ENCODE measurements at places on chromosomes 4 and X.
A peak's percentile ranks its signal among the peaks of the same experiment; 100 is the strongest.

- DNase-seq, result peak; percentile 86
- H3K36me3 ChIP-seq, result peaks cover 7% of the 10 kb centered on the region
- H3K4me3 ChIP-seq, result no peak overlapping the region
- H3K4me1 ChIP-seq, result peaks cover 5% of the 10 kb centered on the region
Observed at GRCh38 chr4:122922877-122923511, 597 bp upstream of the NUDT6 start.

- DNase-seq, result no peak
- H3K4me1 ChIP-seq, result peaks cover 19% of the 10 kb centered on the region
- no peaks in the 10 kb centered on the region for H3K36me3 ChIP-seq
- no peak overlapping the region for H3K27ac ChIP-seq
Observed at GRCh38 chr4:150939530-150939929, 75.6 kb downstream of the LRBA start.

GRCh38 chr4:97104666-97105065, 1038.6 kb downstream of the STPG2 start:
- no peak for DNase-seq
- H3K4me1 ChIP-seq, result no peaks in the 10 kb centered on the region
- no peak overlapping the region for H3K27ac ChIP-seq
- no peaks in the 10 kb centered on the region for H3K36me3 ChIP-seq
- no peak overlapping the region for H3K4me3 ChIP-seq

- H3K4me1 ChIP-seq, result no peaks in the 10 kb centered on the region
- no peaks in the 10 kb centered on the region for H3K27me3 ChIP-seq
- H3K4me3 ChIP-seq, result no peak overlapping the region
- no peak overlapping the region for H3K27ac ChIP-seq
- no peaks in the 10 kb centered on the region for H3K36me3 ChIP-seq
- DNase-seq, result no peak
Observed at GRCh38 chr4:20883231-20883630, 183.0 kb downstream of the PACRGL start.

DNA sequence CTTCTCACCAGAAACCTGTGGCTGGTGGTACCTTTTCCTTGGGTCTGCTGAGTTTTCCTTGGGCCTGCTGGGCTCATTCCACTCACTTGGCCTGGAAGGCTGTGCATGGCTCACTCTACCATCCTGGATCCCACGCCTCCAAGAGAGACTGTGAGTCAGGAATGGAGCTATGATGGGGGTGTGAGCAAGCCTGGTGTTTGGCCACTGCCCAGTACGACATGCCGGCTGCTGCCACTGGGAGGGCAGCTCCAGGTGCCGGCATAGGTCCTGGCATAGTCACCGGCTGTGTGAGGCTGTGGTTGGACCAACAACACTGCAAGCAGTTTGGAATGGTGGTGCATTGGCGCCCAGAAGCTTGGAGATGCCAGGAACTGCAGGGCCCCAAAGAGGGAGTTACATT, 721.7 kb downstream of the PCDH18 start:
- no peak overlapping the region for H3K27ac ChIP-seq
- H3K4me3 ChIP-seq, result no peak overlapping the region
- no peaks in the 10 kb centered on the region for H3K4me1 ChIP-seq
- no peaks in the 10 kb centered on the region for H3K27me3 ChIP-seq

GRCh38 chr4:140740422-140740821, 15.8 kb downstream of the TBC1D9 start:
- H3K4me1 ChIP-seq, result peaks cover 48% of the 10 kb centered on the region
- H3K27ac ChIP-seq, result peak overlapping the region; percentile 72
- DNase-seq, result no peak
- H3K27me3 ChIP-seq, result no peaks in the 10 kb centered on the region
- peaks cover 6% of the 10 kb centered on the region for H3K36me3 ChIP-seq

GRCh38 chrX:54076903-54077302, 32.6 kb upstream of the PHF8 start:
- H3K4me3 ChIP-seq, result no peak overlapping the region
- peak; percentile 88 for DNase-seq
- no peaks in the 10 kb centered on the region for H3K4me1 ChIP-seq
- peaks cover 11% of the 10 kb centered on the region for H3K27me3 ChIP-seq

DNA sequence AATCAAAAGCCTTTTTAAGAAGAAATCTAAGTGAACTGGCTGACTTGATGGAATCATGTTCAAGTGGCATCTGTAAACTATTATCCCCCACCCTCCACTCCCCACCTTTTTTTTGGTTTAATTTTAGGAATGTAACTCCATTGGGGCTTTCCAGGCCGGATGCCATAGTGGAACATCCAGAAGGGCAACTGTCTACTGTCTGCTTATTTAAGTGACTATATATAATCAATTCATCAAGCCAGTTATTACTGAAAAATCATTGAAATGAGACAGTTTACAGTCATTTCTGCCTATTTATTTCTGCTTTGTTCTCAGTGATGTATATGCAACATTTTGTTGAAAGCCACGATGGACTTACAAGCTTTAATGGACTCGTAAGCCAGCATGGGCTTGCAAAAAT, 162.3 kb downstream of the STIM2 start:
- no peaks in the 10 kb centered on the region for H3K4me1 ChIP-seq
- no peak overlapping the region for H3K4me3 ChIP-seq
- no peaks in the 10 kb centered on the region for H3K27me3 ChIP-seq
- H3K27ac ChIP-seq, result no peak overlapping the region
- peaks cover 19% of the 10 kb centered on the region for H3K36me3 ChIP-seq

- no peak overlapping the region for H3K4me3 ChIP-seq
- no peaks in the 10 kb centered on the region for H3K4me1 ChIP-seq
- no peak overlapping the region for H3K27ac ChIP-seq
- no peak for DNase-seq
- peaks cover 49% of the 10 kb centered on the region for H3K27me3 ChIP-seq
- H3K36me3 ChIP-seq, result no peaks in the 10 kb centered on the region
Observed at GRCh38 chr4:173513651-173514050, 16.4 kb downstream of the HAND2 start.

GRCh38 chr4:130210864-130211263, 1114.9 kb downstream of the C4orf33 start:
- H3K27me3 ChIP-seq, result no peaks in the 10 kb centered on the region
- peak overlapping the region; percentile 39 for H3K27ac ChIP-seq
- peak; percentile 77 for DNase-seq
- no peak overlapping the region for H3K4me3 ChIP-seq

DNA sequence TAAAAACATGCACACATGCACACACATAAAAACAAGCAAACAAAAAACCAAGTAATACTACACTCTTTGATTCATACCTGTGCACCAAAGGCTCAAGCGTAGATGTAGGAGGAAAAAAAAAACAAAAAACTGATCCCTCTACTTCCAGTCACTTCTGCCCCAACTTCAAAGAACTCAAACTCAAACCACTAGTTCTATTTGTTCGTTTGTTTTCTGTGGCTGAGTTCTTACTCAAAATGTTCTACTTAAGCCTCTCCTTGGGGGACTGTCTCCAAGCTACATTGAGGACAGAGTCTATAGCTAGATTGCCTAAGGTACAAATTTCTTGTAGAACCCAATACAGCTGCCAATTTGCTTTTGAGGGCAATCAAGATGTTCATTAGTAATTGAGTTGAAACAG, 171.0 kb upstream of the ATOH1 start:
- no peaks in the 10 kb centered on the region for H3K27me3 ChIP-seq
- no peak for DNase-seq
- no peak overlapping the region for H3K27ac ChIP-seq
- no peak overlapping the region for H3K4me3 ChIP-seq

DNA sequence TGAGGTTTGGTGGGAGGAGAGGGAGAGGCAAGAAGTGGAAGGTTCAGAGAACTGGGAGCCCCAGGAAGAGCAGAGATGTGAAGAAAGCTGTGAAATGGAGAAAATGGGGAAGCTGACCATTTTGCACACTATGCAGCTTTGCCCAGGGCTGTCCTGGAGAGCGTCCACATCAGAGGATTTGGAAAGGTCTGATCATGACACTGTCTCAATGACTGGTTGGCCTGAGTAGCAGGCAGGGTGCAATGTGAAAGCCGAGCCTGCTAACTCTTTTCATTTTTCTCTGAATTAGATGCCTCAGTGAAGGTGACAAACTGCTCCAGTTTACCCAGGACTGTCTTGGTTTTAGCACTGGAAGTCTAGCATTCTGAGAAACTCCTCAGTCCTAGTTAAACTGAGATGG, 330.1 kb upstream of the RPS6KA3 start:
- no peak overlapping the region for H3K27ac ChIP-seq
- H3K4me3 ChIP-seq, result peak overlapping the region; percentile 17
- no peak for DNase-seq
- H3K4me1 ChIP-seq, result peaks cover 12% of the 10 kb centered on the region
- H3K36me3 ChIP-seq, result no peaks in the 10 kb centered on the region
- no peaks in the 10 kb centered on the region for H3K27me3 ChIP-seq

DNA sequence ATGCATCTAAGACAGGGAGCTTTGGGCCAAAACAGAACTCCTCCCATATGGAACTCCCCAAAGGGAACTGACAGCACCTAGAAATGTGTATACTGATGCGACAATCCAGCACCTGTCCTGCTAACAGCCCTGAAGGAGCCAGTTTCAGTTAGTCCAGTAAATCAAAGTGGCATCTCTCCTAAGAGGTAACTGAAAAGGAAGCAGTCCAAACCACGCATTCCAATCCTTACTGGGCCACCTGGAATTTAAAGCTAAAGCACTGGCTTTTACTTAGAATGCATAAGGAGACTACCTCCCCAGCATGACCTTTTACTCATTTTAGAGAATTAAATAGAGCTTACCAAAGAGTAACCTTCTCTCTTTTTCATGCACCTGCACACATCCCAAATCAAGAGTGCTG, 586.8 kb upstream of the PITX2 start:
- DNase-seq, result no peak
- no peak overlapping the region for H3K4me3 ChIP-seq
- H3K27ac ChIP-seq, result no peak overlapping the region
- H3K27me3 ChIP-seq, result peaks cover 26% of the 10 kb centered on the region

- H3K36me3 ChIP-seq, result peaks cover 34% of the 10 kb centered on the region
- DNase-seq, result no peak
- peak overlapping the region; percentile 0 for H3K27ac ChIP-seq
- no peaks in the 10 kb centered on the region for H3K4me1 ChIP-seq
- H3K4me3 ChIP-seq, result no peak overlapping the region
Observed at GRCh38 chr4:108029016-108029720, 39.5 kb downstream of the HADH start.

- H3K27me3 ChIP-seq, result no peaks in the 10 kb centered on the region
- H3K4me3 ChIP-seq, result no peak overlapping the region
- H3K36me3 ChIP-seq, result no peaks in the 10 kb centered on the region
- H3K27ac ChIP-seq, result peak overlapping the region; percentile 98
- peaks cover 34% of the 10 kb centered on the region for H3K4me1 ChIP-seq
- peak; percentile 86 for DNase-seq
Observed at GRCh38 chr4:145736241-145736831, 56.4 kb downstream of the C4orf51 start.

- peak overlapping the region; percentile 91 for H3K27ac ChIP-seq
- H3K36me3 ChIP-seq, result no peaks in the 10 kb centered on the region
- H3K4me1 ChIP-seq, result peaks cover 24% of the 10 kb centered on the region
- no peaks in the 10 kb centered on the region for H3K27me3 ChIP-seq
Observed at GRCh38 chr4:25861280-25861950, 1.4 kb downstream of the SEL1L3 start.

DNA sequence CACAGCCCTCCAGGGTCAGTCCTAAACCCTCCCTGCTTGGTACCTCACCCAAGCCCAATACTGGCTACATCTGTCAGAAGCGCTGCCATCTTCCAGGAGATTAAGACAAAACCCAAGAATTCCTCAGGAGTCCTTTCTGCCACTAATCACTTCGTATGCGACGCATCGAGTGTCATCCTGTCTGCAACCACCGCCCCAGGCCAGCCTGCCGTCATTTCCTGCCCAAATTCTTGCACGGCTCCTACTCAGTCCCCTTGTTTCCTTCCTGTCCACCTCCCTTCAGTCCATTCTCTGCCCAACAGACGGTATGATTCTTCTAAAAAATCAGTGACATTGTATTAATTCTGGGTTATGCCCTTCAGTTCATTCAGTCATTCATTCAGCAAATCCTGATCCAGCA, 113.6 kb downstream of the NFKB1 start:
- H3K4me3 ChIP-seq, result no peak overlapping the region
- no peak overlapping the region for H3K27ac ChIP-seq
- H3K4me1 ChIP-seq, result peaks cover 16% of the 10 kb centered on the region
- no peak for DNase-seq
- H3K36me3 ChIP-seq, result peaks cover 74% of the 10 kb centered on the region
- H3K27me3 ChIP-seq, result no peaks in the 10 kb centered on the region

DNA sequence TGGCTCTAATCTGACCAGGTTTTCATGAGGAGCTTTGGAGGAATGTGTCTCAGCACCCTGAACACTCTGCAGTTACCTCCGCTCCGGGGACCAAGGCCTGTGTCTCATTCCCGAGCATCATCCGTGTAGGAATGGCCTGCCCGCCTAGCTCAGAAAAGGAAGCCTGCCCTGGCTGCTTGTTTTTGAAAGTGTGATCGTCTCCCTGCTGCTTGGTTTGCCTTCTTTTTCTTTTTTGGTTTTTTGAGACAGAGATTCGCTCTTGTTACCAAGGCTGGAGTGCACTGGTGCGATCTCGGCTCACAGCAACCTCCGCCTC, 73.3 kb downstream of the CRLF2 start:
- H3K36me3 ChIP-seq, result no peaks in the 10 kb centered on the region
- H3K27ac ChIP-seq, result no peak overlapping the region
- no peak for DNase-seq
- no peaks in the 10 kb centered on the region for H3K4me1 ChIP-seq
- H3K4me3 ChIP-seq, result no peak overlapping the region
- H3K27me3 ChIP-seq, result no peaks in the 10 kb centered on the region

DNA sequence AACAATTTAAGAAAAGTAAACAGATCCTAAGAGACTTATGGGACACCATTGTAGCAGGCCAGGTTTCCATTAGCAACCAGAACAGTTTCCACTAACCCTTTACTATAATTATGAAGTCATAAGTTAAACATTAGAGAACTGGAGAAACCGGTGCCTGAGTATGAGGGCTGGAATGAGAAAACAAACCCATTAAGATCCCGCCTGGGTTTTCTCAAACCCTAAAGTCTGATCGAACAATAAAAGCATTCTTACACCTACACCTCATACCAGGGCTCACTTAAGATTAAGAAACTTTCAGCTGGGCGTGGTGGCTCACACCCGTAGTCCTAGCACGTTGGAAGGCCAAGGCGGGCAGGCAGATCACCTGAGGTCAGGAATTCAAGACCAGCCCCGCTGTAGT, 13.7 kb upstream of the DHX15 start:
- peaks cover 20% of the 10 kb centered on the region for H3K4me1 ChIP-seq
- peak overlapping the region; percentile 79 for H3K27ac ChIP-seq
- no peak overlapping the region for H3K4me3 ChIP-seq

DNA sequence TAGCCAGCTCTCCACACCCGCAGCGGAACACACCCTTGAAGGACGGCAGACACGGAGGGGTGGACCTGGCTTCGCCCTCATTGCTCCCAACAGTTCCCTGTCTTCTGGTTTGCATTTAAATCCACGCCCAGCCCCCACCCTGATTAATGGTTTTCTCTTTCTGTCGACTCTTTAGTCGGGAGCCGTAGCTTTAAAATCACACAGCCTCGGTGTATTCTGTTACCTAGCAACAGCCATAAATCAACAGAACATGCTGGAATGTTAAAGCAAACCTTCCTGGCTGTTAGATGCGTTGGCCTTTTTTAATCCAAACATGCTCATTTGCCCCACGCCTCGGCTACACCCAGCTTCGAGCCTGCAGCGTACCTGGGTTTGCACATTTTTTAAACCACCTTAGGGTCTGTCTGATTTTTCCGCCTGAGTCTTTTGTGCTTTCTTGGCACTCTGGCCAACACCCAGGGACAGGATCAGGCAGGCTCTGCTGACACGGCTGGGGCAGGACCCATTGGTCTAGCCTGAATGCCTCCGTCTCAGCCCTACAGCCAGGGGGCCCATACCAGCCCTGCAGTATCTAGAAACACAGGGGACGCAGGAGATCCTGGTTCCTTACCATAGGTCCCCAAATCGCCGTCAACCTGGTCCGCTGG, 21.4 kb upstream of the PPP2R2C start:
- peak overlapping the region; percentile 66 for H3K4me3 ChIP-seq
- no peaks in the 10 kb centered on the region for H3K36me3 ChIP-seq
- H3K4me1 ChIP-seq, result peaks cover 13% of the 10 kb centered on the region
- H3K27me3 ChIP-seq, result peaks cover 11% of the 10 kb centered on the region
- no peak for DNase-seq

Measured in MCF 10A (cell line).